Stomach (tissue), 19 donors: ENCODE measurements at places on chromosomes 7 and 10. TPM values are rescaled to one million over a fixed set of nuclear protein-coding genes. Genes with fewer than 3 reads are reported as not detected.

The HOXA9 gene
- not detected for total RNA-seq

GRCh38 chr10:71770789-71771188 is 2.5 kb downstream of the VSIR start:
- no peaks in the 10 kb centered on the region for H3K27me3 ChIP-seq
- peak; percentile 44 for DNase-seq
- peak overlapping the region; percentile 77 for H3K4me3 ChIP-seq

The TSPAN33 gene
- 1.8 TPM for total RNA-seq

The COPG2 gene
- total RNA-seq = 17.4 TPM

- peak; percentile 60 for DNase-seq
- no peaks in the 10 kb centered on the region for H3K4me1 ChIP-seq
- no peak overlapping the region for H3K27ac ChIP-seq
- H3K4me3 ChIP-seq = no peak overlapping the region
These were observed 43.0 kb downstream of the SCRN1 start for GRCh38 chr7:29946428-29947186.

- H3K27ac ChIP-seq = no peak overlapping the region
- H3K36me3 ChIP-seq = no peaks in the 10 kb centered on the region
- H3K27me3 ChIP-seq = no peaks in the 10 kb centered on the region
- no peaks in the 10 kb centered on the region for H3K4me1 ChIP-seq
These were observed 47.9 kb upstream of the SKAP2 start for GRCh38 chr7:26912338-26912737.

DNA sequence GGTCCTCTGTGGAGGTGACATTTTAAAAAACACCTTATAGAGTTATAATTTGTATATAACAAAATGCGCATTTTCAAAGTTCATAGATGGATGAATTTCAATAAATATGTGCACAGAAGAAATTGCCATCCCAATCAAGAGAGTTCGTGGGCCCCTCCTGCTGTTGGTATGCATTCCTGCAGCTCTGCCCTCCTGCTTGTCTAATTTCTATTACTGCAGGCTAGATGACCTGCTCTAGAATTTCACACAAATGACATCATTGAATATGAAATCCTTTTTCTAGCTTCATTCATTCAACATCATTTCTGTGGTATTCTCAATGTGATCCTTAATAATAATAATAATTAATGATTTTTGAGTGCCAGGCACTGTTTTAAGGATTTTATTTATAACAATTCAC is 348.2 kb downstream of the SDK1 start:
- H3K4me3 ChIP-seq = no peak overlapping the region
- H3K27me3 ChIP-seq = no peaks in the 10 kb centered on the region
- no peaks in the 10 kb centered on the region for H3K36me3 ChIP-seq
- no peak overlapping the region for H3K27ac ChIP-seq
- H3K4me1 ChIP-seq = no peaks in the 10 kb centered on the region
- no peak for DNase-seq

The TLL2 gene
- 0.58 TPM for total RNA-seq

The SLC26A4 gene
- total RNA-seq = not detected

The GRB10 gene
- 84.9 TPM for total RNA-seq

- no peak overlapping the region for H3K27ac ChIP-seq
- no peaks in the 10 kb centered on the region for H3K4me1 ChIP-seq
- no peak overlapping the region for H3K4me3 ChIP-seq
These were observed 21.0 kb downstream of the ZCWPW1 start for GRCh38 chr7:100407285-100408180.

DNA sequence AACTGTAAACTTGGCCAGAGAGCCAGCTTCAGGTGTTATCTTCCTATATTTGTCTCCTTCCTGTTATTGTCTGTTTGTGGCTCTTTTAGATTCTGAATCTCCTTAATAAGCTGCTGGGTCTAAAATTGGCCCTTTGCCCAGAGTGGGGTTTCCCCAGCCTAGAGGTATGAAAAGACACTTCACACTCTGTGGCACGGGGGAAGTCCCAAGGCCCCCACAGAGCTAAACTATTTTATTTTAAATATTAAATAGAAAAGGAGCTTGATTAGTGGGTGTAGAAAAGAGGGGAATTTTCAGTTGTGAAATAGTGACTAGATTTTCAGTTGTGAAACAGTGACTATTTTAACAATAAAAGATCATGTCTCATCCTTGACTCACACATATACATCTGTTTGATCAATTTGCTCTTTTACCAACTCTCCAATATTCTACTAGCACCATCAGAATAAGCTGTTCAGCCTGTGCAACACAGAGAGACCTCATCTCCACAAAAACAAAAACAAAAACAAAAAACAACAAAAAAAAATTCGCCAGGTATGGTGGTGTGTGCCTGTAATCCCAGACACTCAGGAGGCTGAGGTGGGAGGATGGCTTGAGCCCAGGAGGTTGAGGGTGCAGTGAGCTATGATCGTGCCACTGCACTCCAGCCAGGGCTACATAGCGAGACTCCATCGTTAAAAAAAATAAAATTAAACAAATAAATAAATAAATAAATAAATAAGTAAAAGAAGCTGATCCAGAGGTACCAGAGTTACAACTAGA is 24.9 kb upstream of the ADO start:
- no peak overlapping the region for H3K27ac ChIP-seq
- H3K27me3 ChIP-seq = peaks cover 14% of the 10 kb centered on the region
- H3K36me3 ChIP-seq = no peaks in the 10 kb centered on the region
- DNase-seq = peak; percentile 57

GRCh38 chr10:106519376-106520030 is 645.0 kb downstream of the SORCS1 start:
- H3K27me3 ChIP-seq = no peaks in the 10 kb centered on the region
- no peak overlapping the region for H3K27ac ChIP-seq
- DNase-seq = no peak
- H3K36me3 ChIP-seq = no peaks in the 10 kb centered on the region

GRCh38 chr10:119205894-119206602 is 1.3 kb upstream of the GRK5 start:
- peaks cover 38% of the 10 kb centered on the region for H3K4me1 ChIP-seq
- peak overlapping the region; percentile 98 for H3K27ac ChIP-seq

The GBX1 gene
- total RNA-seq = not detected

GRCh38 chr10:102802920-102803534 is 34.2 kb downstream of the CYP17A1 start:
- H3K27ac ChIP-seq = peak overlapping the region; percentile 15
- peaks cover 47% of the 10 kb centered on the region for H3K4me1 ChIP-seq
- H3K27me3 ChIP-seq = no peaks in the 10 kb centered on the region
- H3K4me3 ChIP-seq = no peak overlapping the region
- peak; percentile 77 for DNase-seq

- H3K36me3 ChIP-seq = no peaks in the 10 kb centered on the region
- H3K4me1 ChIP-seq = no peaks in the 10 kb centered on the region
- no peaks in the 10 kb centered on the region for H3K27me3 ChIP-seq
- H3K4me3 ChIP-seq = no peak overlapping the region
These were observed 55.7 kb upstream of the PTER start for GRCh38 chr10:16381083-16381482.

The TRPV5 gene
- not detected for total RNA-seq

- no peak overlapping the region for H3K4me3 ChIP-seq
- no peaks in the 10 kb centered on the region for H3K4me1 ChIP-seq
- no peaks in the 10 kb centered on the region for H3K36me3 ChIP-seq
- no peaks in the 10 kb centered on the region for H3K27me3 ChIP-seq
- no peak overlapping the region for H3K27ac ChIP-seq
These were observed 114.4 kb downstream of the NPSR1 start for GRCh38 chr7:34772296-34772938.

DNA sequence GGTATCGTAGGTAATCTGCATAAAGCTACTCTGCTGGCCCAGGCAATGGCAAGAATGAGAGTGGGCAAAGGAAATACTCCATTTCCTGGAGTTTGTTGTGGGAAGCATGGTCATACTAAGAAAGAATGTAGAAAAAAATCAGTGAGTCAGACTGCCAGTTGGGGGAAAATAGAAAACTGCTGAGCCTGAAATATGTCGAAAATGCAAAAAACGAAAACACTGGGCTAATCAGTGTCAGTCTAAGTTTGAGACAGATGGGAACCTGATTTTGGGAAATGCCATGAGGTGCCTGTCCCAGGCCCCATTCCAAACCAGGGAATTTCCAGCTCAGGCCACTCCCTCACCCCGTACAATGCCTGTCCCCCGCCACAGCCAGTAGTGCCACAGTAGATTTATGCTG is 150.0 kb downstream of the ZNF33B start:
- no peak overlapping the region for H3K27ac ChIP-seq
- H3K36me3 ChIP-seq = no peaks in the 10 kb centered on the region
- H3K4me1 ChIP-seq = no peaks in the 10 kb centered on the region
- DNase-seq = no peak
- H3K4me3 ChIP-seq = no peak overlapping the region
- no peaks in the 10 kb centered on the region for H3K27me3 ChIP-seq

DNA sequence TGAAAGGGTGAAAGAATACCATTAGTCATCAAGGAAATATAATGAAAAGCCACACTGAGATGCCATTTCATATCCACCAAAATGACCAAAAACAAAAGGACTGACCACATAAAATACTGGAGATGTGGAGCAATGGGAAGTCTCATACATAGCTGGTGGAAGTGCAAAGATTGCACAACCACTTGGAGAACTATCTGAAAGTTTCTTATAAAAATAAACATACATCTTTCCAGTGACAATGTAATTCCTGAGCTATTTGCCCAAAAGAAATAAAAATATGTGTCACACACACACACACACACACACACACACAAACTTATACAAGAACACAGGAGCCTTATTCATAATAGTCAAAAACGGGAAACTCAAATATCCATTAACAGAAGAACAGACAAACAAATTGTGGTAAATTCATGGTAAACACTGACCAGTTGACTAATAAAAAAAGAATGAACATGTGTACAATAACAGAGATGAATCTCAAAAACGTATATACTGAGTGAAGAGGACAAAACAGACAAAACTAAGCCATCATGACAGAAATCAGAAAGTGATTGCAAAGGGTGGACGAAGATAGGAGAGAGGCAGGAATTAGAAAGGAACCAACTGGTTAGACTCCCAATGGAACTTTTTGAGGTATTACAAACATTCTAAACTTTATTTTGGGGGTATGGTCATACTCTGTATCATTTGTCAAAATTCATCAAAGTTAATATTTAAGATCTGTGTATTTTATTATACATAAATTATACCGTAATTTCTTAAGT is 21.5 kb downstream of the WASL start:
- no peak overlapping the region for H3K27ac ChIP-seq
- no peaks in the 10 kb centered on the region for H3K27me3 ChIP-seq
- peaks cover 44% of the 10 kb centered on the region for H3K4me1 ChIP-seq
- no peak overlapping the region for H3K4me3 ChIP-seq
- no peak for DNase-seq

DNA sequence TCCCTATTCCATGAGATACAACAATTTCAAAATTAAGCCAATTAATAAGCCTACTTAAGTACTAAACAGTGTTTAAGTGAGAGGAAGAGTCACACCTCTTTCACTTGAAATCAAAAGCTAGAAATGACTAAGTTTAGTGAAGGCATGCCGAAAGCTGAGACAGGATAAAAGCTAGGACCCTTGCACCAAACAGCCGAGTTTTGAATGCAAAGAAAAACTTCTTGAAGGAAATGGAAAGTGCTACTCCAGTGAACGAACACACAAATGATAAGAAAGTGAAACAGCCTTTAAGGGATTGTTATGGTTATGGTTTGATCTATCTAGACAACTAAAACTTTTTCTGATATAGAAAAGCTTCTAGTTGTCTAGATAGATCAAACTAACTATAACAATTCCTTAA is 135.4 kb upstream of the KMT2E start:
- no peaks in the 10 kb centered on the region for H3K36me3 ChIP-seq
- H3K4me3 ChIP-seq = no peak overlapping the region
- DNase-seq = no peak

GRCh38 chr7:81594767-81595166 is 175.1 kb downstream of the HGF start:
- peak; percentile 6 for DNase-seq
- no peak overlapping the region for H3K27ac ChIP-seq
- H3K4me3 ChIP-seq = no peak overlapping the region

GRCh38 chr10:8614054-8614565 is 559.6 kb downstream of the GATA3 start:
- no peak for DNase-seq
- no peaks in the 10 kb centered on the region for H3K27me3 ChIP-seq
- no peak overlapping the region for H3K27ac ChIP-seq
- no peak overlapping the region for H3K4me3 ChIP-seq
- H3K36me3 ChIP-seq = no peaks in the 10 kb centered on the region

GRCh38 chr10:123402656-123403055 is 248.5 kb downstream of the BUB3 start:
- no peaks in the 10 kb centered on the region for H3K27me3 ChIP-seq
- no peaks in the 10 kb centered on the region for H3K36me3 ChIP-seq
- H3K4me3 ChIP-seq = no peak overlapping the region
- no peak overlapping the region for H3K27ac ChIP-seq
- no peaks in the 10 kb centered on the region for H3K4me1 ChIP-seq
- DNase-seq = peak; percentile 18

The PRRT4 gene
- not detected for total RNA-seq

The IGFBP1 gene
- not detected for total RNA-seq

DNA sequence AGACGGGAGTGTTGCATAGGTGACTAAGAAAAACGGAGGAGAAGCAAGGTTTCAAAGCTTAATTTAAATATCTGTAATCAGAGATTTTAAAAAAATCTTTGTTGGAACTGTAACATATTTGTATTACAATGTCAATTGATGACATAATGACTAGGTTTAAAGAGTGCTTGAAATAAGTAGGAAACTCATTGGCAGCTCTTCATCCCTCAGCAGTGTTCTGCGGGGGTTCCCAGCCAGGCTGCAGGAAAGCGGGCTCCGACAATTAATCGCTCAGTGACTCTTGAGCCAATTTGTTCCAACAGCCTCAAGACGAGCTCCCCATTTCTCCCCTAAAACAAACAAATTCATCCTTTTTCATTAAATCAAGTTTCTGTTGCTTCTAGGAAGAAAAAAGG is 22.6 kb downstream of the CPXM2 start:
- no peak overlapping the region for H3K27ac ChIP-seq
- no peak for DNase-seq
- H3K27me3 ChIP-seq = peaks cover under 1% of the 10 kb centered on the region
- H3K4me1 ChIP-seq = no peaks in the 10 kb centered on the region
- no peak overlapping the region for H3K4me3 ChIP-seq

- no peaks in the 10 kb centered on the region for H3K27me3 ChIP-seq
- H3K4me1 ChIP-seq = peaks cover 15% of the 10 kb centered on the region
- H3K36me3 ChIP-seq = no peaks in the 10 kb centered on the region
- no peak for DNase-seq
These were observed 19.4 kb downstream of the SSC4D start for GRCh38 chr7:76390092-76390491.

DNA sequence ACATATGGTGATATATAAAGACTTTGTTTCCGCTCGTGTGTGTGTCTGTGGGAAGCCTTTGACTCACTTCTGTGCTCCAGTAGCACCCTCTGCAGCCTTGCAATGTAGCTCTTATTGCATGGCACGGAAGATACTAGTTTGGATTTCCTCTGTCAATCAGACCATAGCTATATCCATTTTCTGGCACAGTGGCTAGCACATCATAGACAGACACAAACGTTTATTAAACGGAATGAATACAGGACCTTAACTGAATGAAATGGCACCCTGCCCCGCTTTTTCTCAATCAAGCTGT is 124.0 kb upstream of the PTPN20 start:
- peaks cover 7% of the 10 kb centered on the region for H3K36me3 ChIP-seq
- H3K4me1 ChIP-seq = no peaks in the 10 kb centered on the region
- peak overlapping the region; percentile 87 for H3K27ac ChIP-seq
- H3K4me3 ChIP-seq = peak overlapping the region; percentile 67
- DNase-seq = no peak

- H3K27me3 ChIP-seq = peaks cover 15% of the 10 kb centered on the region
- no peak for DNase-seq
- H3K4me1 ChIP-seq = no peaks in the 10 kb centered on the region
- no peaks in the 10 kb centered on the region for H3K36me3 ChIP-seq
- no peak overlapping the region for H3K4me3 ChIP-seq
These were observed 102.8 kb upstream of the RET start for GRCh38 chr10:42973870-42974692.

- no peaks in the 10 kb centered on the region for H3K4me1 ChIP-seq
- no peaks in the 10 kb centered on the region for H3K27me3 ChIP-seq
- H3K36me3 ChIP-seq = no peaks in the 10 kb centered on the region
These were observed 411.6 kb downstream of the PLXNA4 start for GRCh38 chr7:132164558-132165125.
